Coronary artery (tissue), 2 donors: ENCODE measurements at places on chromosomes 1 and 21.

DNA sequence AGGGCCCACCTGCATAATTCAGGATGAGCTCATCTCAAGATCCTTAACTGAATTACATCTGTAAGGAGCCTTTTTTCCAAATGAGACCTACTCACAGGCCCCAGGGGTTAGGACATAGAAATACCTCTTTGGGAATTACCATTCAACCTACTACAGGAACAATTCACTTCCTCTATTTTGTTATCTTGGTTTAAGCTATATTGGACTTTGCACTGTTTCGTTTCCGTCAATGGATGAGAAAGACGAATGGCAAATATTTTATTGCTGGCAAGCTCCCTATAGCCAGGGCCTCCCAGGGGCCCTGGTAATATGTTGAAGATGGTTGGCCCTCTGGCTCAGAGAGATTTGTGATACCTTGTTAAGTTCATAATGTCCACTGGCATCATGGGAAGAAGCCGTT, 384.2 kb upstream of the DUSP10 start:
- DNase-seq: no peak

GRCh38 chr1:228073061-228073856, 9.2 kb upstream of the ARF1 start:
- no peak for DNase-seq

GRCh38 chr1:204177133-204177532, 11.0 kb upstream of the REN start:
- no peak for DNase-seq

- DNase-seq: no peak
These were observed 31.8 kb upstream of the ARF1 start for GRCh38 chr1:228050571-228051231.

DNA sequence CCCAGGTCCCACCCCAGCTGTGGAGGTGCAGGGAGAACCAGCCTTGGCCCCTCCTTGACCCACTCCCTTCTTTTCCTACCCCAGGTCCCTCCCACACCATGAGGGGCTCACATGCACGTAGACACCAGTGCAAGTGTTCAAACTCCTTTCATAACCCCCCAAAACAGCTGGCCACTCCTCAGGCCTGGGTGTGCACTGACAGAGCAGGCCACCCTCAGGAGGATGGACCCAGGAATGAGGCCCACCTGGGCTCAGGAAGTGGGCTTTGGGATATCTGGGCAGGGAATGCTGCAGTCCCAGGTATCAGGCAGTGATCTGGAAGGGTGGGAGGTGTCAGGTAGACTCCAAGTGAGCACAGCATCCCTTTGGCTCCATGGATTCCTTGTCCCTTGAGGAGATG, 723.8 kb downstream of the MATN1 start:
- no peak for DNase-seq

- no peak for DNase-seq
These were observed 1346.1 kb downstream of the BRINP3 start for GRCh38 chr1:189131576-189131975.

DNA sequence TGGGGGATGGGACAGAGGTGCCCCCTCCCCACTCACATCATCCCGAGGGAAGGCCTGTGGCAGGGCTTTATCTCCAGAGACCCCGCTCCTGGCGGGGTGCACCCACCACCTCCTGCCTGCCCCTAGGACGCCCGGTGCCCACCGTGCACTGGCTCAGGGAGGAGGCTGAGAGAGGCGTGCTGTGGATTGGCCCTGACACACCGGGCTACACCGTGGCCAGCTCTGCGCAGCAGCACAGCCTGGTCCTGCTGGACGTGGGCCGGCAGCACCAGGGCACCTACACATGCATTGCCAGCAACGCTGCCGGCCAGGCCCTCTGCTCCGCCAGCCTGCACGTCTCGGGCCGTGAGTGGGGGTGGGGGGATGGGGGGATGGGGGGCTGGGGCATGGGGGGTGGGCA, 71.7 kb downstream of the TRIM11 start:
- DNase-seq: peak; percentile 59

DNA sequence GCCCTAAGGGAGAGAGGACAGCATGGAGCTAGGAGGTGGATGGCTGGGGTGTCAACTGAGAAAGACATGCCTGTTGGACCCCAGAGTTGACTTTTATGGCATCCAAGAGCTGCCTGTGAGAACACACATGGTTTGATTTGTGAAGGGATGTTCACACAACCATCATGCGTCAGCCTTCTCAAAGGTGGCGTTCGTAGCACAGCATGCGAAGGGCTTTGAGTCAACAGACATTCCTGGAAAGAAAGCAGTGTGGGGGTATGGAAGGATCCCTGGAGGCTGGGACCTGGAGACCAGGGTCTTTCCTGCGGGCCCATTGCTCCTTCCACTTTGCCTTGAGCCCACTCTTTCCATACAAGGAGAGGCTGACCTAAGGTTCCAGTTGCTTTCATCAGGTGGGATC, 6.4 kb upstream of the WNT3A start:
- DNase-seq: peak; percentile 16

DNA sequence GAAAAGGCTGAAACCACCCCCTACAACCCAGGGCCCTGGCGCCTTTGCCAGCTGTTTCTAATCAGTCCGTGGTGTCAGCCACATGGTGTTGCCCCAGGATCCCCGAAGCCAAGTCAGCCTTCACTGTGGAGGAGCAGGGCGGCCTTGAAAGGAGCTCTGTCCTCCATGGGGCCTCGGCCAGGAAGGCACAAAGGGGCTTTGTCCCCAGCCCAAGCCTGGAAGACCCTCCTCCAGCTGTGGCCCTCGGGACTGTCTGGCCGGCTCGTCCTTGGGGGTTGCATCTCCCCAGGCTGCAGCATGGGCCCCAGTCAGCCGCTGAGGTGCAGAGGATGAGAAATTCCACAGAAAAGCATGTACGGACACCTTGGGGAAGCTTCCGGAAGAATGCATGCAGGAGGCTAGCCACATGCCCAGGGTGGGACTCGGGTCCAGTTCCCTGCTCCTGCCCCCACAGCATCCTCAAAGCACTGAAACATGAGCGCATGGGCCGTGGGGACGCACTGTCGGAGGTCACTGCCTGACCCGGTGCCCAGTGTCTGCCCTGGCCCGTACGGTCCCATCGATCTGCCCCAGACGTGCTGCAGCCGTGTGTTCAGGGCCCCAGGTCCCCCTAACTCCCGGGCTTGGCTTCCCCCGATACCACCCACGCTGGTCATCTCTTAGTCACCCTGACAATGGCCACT, 38.6 kb upstream of the POFUT2 start:
- DNase-seq: no peak

- DNase-seq: peak; percentile 75
These were observed 7.3 kb downstream of the SLC1A7 start for GRCh38 chr1:53134961-53135734.

DNA sequence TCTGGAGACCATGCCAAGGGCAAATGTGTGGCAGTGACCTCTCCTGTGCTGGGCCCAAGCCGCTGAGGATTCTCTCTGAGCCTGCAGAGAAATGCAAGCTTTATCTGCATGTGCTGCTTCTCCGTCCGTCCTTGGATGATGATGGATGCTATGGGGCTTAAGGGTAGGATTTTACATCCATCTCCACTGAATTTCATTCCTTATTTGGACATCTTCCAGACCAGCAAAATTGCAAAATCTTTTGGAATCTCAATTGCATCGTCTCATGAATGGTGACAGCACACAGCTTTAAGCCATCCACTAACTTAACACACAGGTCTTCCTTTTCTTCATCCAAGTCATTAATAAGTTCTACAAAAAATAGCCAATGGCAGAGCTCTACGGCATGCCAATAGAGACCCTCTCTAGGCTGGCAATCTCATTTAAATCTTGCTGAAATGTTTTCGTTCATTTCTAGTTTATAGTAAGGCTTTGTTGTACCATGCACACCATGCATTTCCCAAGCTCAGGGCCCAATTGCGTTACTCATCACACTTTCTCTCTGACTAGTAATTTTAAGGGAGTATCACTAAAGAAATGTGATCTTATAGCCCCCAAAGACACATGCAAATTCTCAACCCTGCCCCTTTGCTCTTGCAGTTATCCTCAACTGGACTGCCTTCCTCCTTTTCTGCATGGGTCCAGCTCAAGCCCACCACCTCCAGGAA, 11.1 kb downstream of the BATF3 start:
- peak; percentile 40 for DNase-seq

- no peak for DNase-seq
These were observed 49.6 kb upstream of the ADAR start for GRCh38 chr1:154657556-154657955.

GRCh38 chr1:39110325-39110851, 84.2 kb downstream of the NDUFS5 start:
- DNase-seq: no peak
